ENCODE measurements at places on chromosomes 1 and 21. TPM values are rescaled to one million over a fixed set of nuclear protein-coding genes. Genes with fewer than 3 reads are reported as not detected.
A peak's percentile ranks its signal among the peaks of the same experiment; 100 is the strongest.

The PADI4 gene
- 0.13 TPM for total RNA-seq

The FLG2 gene
- total RNA-seq: not detected

- no peak overlapping the region for H3K27ac ChIP-seq
- H3K27me3 ChIP-seq: no peaks in the 10 kb centered on the region
- no peaks in the 10 kb centered on the region for H3K4me1 ChIP-seq
- no peaks in the 10 kb centered on the region for H3K36me3 ChIP-seq
- H3K4me3 ChIP-seq: no peak overlapping the region
- DNase-seq: no peak
Observed at GRCh38 chr1:247378334-247379073, 37.5 kb upstream of the NLRP3 start.

DNA sequence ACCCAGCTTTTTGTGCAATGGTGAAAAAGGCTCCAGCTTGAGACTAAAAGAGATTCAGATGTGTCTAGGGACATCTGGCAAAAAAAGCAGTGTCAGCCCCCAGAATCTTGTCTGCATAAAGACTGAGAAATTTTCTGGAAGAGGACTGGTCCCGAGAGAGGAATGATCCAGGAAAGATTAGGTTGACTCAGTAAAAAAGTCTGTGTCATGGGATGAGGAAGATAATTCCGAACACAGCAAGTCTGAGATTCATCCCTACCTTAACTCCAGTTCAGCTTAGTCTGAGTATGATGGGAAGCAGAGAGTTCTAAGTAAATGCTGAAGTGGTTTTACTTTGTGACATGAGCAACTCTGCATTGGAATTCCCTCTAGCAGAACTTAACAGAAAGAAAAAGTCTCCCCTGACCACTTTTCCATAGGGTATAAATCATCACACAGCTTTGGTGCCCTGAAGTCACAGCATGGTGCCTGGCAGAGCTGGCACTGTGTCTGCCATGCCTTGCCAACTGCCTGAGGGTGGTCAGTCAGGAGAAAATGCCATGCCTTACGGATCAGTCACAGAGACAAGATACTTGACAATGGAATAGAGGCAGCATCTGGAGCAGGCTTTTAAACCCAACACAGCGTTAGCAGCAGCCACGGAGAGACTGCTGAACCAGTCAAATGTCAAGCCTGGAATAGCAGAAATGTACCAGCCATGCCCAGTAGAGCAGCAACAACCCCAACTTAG is 153.4 kb downstream of the ZC3H11B start:
- H3K4me1 ChIP-seq: peaks cover 43% of the 10 kb centered on the region
- no peak overlapping the region for H3K4me3 ChIP-seq
- no peak for DNase-seq
- H3K27me3 ChIP-seq: no peaks in the 10 kb centered on the region
- no peak overlapping the region for H3K27ac ChIP-seq

GRCh38 chr1:64962441-64962840 is 3.9 kb downstream of the JAK1 start:
- no peaks in the 10 kb centered on the region for H3K27me3 ChIP-seq
- no peaks in the 10 kb centered on the region for H3K36me3 ChIP-seq
- peak overlapping the region; percentile 41 for H3K4me3 ChIP-seq

GRCh38 chr1:177426497-177426896 is 255.7 kb downstream of the BRINP2 start:
- no peak overlapping the region for H3K4me3 ChIP-seq
- H3K4me1 ChIP-seq: no peaks in the 10 kb centered on the region
- no peak for DNase-seq
- no peaks in the 10 kb centered on the region for H3K27me3 ChIP-seq

All from GM12878 (cell line).